ENCODE measurements at places on chromosomes 2 and 18.
A peak's percentile ranks its signal among the peaks of the same experiment; 100 is the strongest.

DNA sequence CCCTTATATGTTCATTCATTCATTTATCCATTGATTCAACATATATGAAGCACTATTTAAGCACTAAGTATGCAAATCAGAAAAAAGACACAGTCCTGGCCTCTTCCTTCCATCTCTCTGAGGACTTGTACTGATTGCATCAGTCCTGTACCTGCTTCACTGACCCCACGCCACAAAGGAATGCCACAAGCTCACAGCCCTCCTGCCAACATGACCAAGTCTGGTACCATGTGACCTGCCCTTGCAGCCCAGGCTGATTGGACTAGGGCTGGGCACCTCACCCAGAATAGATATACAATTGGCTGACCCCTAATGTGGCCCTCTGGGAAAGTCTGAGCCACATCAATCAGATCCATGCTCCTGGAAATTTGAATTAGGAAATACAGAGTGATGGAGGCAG lies 196.6 kb downstream of the AGPS start:
- DNase-seq, result no peak

DNA sequence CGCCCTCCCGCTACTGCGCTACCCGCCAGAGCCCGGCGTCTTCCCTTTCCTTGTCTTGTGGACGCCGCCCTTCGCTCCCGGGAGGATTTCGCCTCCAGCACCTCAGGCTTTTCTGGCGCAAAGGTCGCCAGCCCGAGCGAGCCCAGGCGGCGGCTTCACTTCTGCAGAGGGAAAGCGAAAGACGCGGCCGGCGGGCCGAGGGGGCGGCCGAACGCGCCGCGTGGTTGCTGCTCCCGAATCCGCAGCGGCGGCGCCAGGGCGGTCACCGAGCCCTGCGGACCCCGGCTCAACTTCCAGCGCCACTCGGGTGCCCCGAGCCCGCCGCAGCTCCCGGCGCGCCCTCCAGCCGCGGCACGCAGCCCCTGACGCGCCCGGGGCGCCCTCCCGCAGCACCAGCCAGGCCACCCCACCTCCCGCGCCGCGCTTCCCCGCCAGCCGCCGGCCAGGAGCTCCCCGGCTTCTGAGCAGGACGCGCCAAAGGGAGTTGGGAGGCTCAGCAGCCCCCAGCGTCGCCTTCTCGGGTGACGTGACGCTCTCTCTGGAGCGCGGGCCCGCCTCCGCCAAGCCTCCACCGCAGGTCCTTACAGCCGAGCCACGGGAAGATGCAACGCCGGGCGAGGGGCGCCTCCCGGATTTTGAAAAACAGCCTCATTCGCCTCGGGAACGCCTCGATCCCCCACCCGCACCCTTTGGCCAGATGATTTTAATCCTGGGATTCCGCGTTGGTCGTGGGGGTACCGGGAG lies 84.9 kb upstream of the EPB41L3 start:
- peak; percentile 41 for DNase-seq

GRCh38 chr18:27838225-27838624 lies 338.7 kb downstream of the CDH2 start:
- no peak for DNase-seq

DNA sequence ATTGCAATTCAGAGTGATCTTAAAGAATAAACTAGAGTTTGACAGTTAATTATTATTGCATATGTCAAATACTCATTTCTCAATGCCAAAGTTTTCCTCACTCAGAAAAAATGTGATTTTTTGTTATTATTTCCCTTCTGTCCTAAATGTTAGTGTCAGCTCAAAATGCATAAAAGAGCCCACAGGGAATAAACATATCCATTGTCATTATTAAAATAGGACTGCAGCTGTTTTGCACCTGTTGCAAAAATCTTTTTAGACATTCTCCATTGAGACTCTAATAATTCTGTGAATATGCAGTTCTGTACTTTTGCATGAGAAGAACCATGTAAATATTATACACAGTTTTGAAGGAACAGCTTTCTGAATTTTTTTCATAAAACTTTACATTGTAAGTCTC lies 540.0 kb upstream of the SLC39A10 start:
- no peak for DNase-seq

GRCh38 chr2:15222856-15223255 lies 338.3 kb downstream of the NBAS start:
- DNase-seq, result no peak

- DNase-seq, result no peak
Observed at GRCh38 chr2:20643826-20644225, 7.1 kb downstream of the HS1BP3 start.

- no peak for DNase-seq
Observed at GRCh38 chr2:10221976-10222870, 80.5 kb upstream of the HPCAL1 start.

DNA sequence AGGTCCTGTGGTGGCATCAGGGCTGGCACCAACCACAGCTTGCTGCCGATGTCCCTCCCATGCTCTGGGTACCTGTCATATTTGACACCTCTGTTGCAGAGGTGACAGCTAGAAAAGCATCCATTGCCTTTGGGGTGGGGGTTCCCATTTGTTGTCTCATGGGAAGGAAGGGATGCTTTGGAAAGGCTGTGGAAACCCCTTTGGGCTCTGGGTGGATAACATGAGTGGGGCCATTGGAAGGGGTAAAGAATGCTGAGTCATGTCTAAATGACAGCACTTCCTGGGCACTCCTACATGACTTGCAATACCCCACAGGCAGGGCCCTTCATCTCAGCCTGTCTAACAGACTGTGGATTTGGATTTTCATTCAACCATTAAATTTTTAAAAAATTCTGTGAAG lies 27.8 kb downstream of the CTIF start:
- DNase-seq, result no peak

GRCh38 chr18:64165906-64166305 lies 17.0 kb upstream of the LINC00305 start:
- DNase-seq, result no peak

- DNase-seq, result no peak
Observed at GRCh38 chr2:100427627-100428258, 10.3 kb upstream of the CHST10 start.

DNA sequence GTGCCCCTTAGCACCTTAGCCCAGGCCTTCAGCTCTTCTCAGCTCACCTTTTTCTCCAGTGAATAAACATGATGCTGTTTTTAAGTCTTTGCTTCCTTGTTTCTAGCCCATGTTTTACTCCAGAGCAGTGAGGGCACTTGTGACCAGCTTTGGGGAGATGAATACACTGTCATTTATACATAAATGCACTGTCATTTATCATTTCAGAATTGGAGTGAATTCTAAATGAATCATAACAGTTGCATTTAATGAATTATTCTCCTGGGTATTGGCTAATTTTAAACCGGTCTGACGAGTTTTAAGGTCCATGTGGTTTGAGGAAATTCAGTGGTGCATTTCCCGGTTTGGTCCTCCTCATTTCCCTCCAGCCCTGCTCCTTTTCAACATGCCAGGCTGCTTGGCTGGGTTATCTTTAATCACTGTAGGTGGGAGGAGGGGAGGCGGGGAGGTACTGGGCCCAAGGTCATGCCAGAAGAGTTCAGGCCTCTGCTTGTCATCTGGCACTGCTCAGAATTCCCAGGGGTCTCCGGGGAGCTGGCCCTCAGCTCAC lies 23.9 kb downstream of the PRKCE start:
- no peak for DNase-seq

DNA sequence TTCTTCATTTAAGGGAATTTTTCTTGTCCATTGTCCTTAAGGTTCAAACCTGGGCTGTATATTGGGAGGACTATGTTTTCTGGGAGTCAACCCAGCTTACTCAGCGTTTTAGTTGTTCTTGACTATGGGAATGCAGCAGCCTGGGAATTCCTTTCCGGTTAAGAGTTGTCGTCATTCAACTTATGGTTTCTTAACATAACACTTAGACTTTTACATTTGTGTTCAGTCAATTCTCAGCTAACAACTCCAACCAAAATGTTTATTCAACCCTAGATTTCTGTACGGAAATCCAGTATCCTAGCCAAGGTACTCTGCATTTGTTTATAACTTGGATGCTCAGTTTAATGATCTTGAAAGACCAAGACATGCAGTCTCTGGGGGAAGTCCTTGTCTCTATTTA lies 960.9 kb downstream of the CBLN2 start:
- no peak for DNase-seq

- DNase-seq, result no peak
Observed at GRCh38 chr18:28078849-28079248, 98.1 kb downstream of the CDH2 start.

DNA sequence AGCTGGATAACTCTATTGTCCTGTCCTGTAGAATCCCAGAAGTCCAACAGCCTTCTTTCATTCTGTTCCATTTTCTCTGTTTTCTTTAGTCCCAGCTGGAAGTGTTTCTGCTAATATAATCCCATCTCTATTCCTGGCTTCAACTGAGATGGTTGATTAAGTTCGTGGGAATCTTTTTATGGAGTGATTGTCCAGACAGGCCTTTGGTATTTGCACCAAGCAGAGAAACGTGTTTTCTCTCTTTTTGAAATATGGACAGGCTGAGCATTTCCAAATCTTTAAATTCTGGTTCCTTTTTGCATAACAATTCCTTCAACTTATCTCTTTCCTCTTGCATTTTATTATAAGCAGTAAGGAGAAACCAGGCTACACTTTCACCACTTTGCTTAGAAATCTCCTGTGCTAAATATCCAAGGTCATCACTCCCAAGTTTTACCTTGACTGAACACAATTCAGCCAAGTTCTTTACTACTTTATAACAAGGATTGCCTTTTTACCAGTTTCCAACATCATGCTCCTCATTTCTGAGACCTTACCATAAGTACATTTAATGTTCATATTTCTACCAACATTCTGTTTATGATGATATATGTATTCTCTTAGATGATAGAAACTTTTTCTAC lies 108.8 kb downstream of the ZFP36L2 start:
- no peak for DNase-seq

DNA sequence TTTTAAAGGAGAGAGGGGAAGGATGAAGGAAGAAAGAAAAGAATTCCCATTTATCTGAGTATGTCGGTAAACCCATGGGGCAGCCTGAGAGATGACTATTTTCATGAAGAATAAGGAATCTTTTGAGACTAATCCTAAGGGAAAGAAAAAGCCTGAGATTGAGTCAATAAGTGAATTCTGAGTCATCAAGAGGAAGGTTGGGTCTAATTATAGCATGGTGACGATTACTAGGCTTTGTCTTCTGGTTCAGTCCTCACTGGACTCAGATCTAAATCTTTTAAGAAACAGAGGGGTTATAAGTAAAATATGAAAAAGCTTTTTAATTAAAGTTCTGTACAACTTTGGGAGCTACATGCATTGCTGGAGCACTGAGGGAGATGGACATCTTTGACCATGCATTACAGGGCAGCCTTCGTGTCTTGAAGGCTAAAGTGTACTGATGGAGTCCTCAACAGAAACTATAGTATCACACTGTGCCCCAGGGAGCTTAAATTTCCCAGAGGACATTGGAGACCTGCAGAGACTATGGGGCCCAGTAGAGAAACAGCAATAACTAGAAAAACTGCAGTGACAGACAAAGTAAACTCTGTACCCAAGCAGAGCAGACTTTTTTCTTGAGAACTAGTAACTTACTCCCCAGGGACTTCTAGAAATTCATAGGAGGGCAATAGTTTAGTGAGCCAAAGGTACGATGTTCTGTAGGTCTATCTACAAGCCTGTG lies 260.9 kb downstream of the RAD51AP2 start:
- DNase-seq, result no peak

GRCh38 chr2:235116885-235117492 lies 165.2 kb downstream of the SH3BP4 start:
- DNase-seq, result no peak

DNA sequence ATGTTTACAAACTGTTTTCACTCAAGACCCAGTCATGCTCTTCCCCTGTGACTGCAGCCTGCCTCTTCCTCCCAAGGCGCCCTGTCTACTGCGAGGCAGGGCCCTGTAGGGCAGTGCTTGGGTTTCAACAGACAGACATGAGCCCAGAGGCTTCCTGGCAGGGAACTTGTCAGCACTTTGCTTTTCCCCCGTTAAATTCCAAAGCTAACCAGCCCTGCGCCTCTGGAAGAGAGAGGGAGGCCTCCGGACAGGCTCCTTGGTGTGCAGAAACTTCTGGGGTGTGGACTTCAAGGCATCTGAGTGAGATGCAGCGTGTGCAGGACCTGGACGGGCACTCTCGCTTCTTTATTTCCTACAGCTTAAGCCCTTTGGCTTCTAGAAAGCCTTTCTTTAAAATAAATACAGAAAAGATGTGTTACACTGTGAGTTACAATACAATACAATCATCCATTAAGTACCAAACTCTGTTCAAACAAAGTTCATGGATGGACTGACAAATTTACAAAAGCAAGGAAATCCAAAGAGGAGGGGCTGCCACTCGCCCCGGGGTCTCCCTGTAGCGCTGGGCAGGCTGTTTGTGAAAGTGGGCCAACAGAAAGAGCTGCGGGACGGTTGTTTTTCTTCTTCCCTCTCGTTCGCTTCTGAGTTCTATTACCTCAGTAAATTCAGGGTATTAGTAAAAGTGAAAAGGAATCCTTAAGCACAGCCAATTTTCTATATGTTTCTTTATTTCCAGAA lies 8.8 kb upstream of the ZNF516 start:
- DNase-seq, result no peak

GRCh38 chr18:59038295-59039039 lies 101.2 kb upstream of the SEC11C start:
- DNase-seq, result no peak

- DNase-seq, result no peak
Observed at GRCh38 chr2:200873560-200873959, 9.1 kb upstream of the CLK1 start.

DNA sequence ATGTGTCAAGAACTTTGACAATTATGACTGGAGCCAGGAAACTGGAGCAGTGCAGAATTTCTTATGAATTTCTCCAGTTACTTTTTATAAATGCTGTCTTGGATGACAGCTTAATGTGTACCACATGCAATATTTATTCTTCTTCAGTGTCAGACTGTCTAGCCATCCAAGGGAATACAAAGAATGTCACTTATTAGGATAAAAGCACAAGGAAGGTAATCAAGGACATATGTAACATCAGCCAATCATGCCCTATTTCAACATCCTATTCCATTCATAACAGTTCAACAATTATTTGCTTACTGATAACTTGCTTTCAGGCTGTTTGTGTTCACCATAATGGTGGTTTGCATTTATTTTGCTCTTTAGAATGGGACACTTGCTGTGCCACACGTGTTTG lies 139.8 kb downstream of the OLA1 start:
- DNase-seq, result no peak

DNA sequence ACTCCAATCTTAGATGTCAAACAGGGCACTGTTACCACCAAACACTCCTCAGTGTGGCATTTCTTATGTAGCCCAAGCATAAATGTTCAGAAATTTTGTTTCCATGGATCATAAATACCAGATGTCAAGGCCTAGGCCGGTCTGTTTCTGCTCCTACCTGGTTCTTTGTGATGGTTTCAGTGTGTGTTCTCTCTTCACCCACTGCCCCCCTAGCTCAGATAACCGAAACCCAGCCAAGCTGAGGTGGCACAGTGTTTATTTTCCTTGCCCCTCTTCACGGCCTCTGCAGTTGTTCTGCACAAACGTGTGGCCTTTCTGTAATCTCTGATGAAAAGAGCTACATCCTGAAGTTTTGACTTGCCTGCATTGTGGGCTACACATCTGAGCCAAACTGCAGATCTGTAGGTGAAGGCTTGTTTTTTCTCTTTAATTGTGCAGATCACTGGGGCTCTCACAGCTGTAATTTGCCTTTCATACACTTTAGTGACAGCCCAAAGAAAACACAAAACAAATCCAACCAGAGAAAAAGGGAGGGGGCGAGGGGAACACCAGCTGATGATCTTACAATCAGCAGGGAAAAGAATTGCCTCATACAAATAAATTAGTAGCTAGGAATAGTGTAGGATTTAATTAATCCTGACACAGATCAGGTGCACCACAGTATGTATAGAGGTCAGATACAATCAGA lies 99.1 kb downstream of the NRP2 start:
- DNase-seq, result no peak

GRCh38 chr2:170354855-170355780 lies 177.2 kb downstream of the MYO3B start:
- DNase-seq, result no peak

- DNase-seq, result no peak
Observed at GRCh38 chr2:127614731-127615130, 31.2 kb upstream of the GPR17 start.
